ENCODE measurements at places on chromosomes 6 and 20. TPM values are rescaled to one million over a fixed set of nuclear protein-coding genes. Genes with fewer than 3 reads are reported as not detected.

FAM83C gene
- total RNA-seq, result not detected

TOX2 gene
- 117 TPM for total RNA-seq

NRSN1 gene
- not detected for total RNA-seq

CLVS2 gene
- 89.6 TPM for total RNA-seq
